Activated T-cell treated with anti-CD3 and anti-CD28 coated beads, Interleukin-2, amount 50 U/mL, for 72 hours (primary cell): ENCODE measurements at places on chromosomes 4 and X. TPM values are rescaled to one million over a fixed set of nuclear protein-coding genes. Genes with fewer than 3 reads are reported as not detected.

DNA sequence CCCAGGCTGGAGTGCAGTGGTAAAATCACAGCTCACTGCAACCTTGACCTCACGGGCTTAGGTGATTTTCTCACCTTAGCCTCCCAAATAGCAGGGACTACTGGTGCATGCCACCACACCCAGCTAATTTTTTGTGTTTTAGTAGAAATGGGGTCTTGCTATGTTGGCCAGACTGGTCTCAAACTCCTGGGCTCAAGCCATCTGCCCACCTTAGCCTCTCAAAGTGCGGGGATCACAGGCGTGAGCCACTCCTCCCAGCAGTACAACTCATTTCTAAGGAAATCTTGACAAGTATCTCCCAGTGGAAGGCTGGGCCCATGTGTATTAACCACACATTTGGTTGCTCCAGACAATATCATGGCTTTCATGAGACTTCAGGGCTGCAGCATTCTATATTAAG is 20.4 kb upstream of the PDLIM5 start:
- DNase-seq, result no peak

- no peak for DNase-seq
Observed at GRCh38 chr4:39542611-39543012, 15.4 kb upstream of the UGDH start.

GRCh38 chr4:96035727-96036126 is 195.8 kb downstream of the PDHA2 start:
- DNase-seq, result no peak

The PRRG3 gene
- not detected for total RNA-seq

DNA sequence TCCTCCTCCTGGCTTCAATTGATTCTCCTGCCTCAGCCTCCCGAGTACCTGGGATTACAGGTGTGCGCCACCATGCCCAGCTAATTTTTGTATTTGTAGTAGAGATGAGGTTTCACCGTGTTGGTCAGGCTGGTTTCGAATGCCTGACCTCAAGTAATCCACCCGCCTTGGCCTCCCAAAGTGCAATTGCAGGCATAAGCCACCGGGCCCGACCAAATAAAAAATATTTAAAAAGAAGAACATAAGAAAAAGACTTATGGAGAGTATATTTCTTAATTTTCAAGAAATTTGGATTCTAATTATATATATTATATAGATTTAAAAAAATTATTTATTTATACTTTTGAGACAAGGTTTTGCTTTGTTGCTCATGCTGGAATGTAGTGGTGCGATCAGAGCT is 29.8 kb downstream of the N4BP2 start:
- no peak for DNase-seq

DNA sequence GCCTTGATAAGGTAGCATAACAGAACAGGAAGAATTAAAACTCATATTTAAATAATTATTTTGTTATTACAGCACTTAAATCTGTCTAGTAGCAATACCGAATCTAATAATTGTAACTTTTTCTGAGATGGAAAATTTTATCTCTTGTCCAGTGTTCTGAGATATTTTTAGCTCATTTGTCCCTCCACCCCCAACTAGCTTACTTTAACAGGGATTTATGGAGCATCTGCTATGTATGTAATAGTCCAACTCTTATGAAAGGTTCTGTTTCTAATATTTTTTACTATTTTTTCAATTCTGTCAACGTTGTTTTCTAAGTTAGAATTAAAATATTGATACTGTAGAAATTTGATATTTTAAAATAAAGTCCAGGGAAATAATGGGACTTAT is 38.2 kb upstream of the NUDT6 start:
- no peak for DNase-seq

The MPC1L gene
- not detected for total RNA-seq

The CSAG2 gene
- total RNA-seq, result not detected

GRCh38 chr4:55303760-55304165 is 42.3 kb upstream of the SRD5A3 start:
- DNase-seq, result no peak

DNA sequence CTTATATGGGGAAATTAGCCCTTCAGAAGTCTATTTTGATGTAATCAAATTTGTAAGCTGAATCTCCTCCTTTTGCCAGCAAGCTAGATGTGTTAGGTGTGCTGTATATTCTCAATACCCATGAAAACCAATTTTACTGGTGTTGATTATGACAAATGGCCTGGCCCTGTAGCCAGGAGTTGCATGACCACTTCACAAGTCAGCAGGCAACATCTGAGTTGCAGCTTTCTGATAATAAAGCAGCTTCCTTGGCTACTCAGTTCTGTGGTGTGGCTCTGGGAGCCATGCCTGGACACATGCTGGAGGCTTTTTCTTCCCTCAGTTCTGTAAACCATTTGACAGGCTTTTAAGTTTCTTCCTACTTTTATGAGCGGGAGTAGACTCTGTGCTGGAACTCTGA is 154.1 kb upstream of the CXCL13 start:
- no peak for DNase-seq

GRCh38 chr4:73822812-73823504 is 13.5 kb upstream of the CXCL6 start:
- no peak for DNase-seq

The FTHL17 gene
- total RNA-seq, result not detected

DNA sequence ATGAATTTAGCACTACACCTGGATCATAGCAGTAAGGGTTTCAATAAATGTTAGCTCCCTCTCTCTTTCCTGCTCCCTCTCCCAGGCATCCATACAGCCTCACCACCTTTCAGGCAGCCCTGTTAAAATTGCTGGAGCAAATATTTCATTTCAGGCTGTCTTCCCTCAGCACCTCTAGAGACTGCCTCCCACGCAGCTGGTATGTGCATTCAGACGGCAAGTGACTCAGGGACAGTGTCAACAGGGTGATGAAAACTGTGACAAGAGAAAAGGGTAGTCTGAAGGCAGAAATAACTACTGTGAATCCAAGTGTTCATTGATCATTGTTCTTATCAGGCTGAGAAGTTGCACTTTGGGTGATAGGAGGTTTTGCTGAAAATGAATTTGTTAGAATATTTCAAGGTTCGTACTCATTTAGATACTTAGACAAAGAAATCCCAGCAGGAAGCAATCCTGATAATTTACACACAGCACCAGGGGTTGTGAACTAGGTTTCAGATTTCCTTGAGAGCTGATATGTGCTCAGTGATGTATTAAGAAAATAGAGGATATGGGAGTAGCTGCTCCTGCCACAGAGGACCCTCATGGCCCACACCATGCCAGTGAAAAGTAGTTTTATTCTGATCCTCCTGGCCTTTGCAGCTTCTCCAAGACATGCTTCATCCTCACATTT is 424.2 kb downstream of the FGF13 start:
- DNase-seq, result no peak

GRCh38 chr4:149980941-149981340 is 97.3 kb upstream of the DCLK2 start:
- peak; percentile 52 for DNase-seq

DNA sequence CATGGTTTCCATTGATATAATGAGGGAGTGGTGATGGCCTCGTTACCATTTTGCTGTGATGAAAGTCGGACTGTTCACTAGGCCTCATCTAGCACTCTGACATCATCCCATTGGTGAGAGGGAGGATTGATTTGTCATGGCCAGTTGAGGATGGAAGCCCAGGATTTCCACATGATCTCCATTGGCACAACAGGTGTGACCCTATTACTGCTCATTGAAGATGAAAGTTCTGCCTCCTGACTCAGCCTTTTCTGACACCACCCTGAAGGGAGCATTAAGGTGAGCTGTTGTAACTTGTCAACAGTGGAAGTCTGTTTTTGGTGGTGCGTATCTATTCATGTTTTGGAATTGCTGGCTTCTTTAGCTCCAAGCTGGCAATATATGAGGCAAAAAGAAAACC is 144.2 kb downstream of the PABPC4L start:
- no peak for DNase-seq

The S100G gene
- total RNA-seq, result not detected

GRCh38 chrX:125895518-125895917 is 270.6 kb downstream of the DCAF12L2 start:
- no peak for DNase-seq

GRCh38 chr4:37827030-37827685 is 672 bp downstream of the PGM2 start:
- DNase-seq, result peak; percentile 21

The SLC10A4 gene
- total RNA-seq, result not detected

DNA sequence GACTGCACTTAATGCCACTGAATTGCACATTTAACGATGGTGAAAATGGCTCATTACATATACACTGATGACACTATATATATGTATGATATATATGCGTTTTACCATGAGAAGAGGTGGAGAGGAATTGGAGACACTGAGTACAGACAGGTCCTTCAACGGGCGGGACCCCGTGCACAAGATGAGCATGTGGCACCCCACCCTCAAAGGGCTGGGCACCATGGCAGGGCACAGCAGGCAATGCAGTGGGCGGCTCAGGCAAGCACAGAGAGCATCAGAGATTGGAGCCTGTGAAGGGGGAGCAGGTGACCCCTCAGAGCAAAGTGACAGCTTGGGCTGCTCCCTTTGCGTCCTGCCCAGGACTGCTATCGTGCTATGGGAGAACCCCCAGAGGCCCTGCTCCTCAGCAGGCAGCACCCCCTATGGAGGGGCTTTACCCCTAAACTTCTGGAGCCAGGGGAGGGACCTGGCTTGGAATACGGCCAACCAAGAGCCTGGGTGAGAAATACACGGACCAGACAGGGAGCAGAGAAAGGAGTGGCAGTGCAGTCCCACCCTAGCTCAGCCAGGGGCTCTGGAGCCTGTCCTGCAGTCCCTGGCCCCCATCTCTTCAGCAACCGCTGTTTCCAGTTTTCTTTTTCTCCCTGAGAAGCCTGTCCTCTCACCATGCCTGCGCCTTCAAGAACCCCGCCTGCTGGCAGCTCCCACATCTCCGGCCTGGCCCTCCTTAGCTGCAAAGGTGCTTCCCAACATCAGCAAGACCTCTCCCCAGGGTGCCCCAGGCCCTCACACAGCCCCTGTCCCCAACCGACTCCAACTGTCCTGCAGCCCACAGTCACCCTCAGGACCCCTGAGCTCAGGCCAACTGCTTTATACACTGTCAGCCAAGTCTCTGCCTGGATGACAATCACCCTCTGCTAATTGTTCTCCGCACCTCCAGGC is 10.5 kb downstream of the SLC6A8 start:
- no peak for DNase-seq

DNA sequence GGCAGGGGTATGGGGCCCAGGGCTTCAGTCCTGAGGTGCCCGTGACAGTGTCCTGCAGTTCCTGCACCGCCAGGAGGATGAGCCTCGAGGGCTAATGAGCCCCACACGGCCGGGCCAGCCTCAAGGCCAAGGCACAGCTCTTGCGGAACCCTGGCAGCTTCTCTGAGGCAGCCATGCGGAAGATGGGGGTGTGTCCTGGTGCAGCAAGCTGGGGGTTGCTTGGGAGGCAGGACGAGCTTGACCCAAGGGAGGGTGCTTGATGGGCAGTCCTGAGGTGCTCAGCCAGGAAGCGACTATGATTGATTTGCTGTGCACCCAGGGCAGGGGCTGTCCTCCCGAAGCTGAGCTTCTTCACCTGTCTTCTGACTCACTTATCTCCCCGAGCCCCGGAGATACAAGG is 9.1 kb upstream of the FGFR3 start:
- DNase-seq, result no peak

The WDFY3 gene
- 0.38 TPM for total RNA-seq

The LEF1 gene
- 130 TPM for total RNA-seq

GRCh38 chr4:134470544-134470943 is 269.0 kb upstream of the PABPC4L start:
- no peak for DNase-seq

DNA sequence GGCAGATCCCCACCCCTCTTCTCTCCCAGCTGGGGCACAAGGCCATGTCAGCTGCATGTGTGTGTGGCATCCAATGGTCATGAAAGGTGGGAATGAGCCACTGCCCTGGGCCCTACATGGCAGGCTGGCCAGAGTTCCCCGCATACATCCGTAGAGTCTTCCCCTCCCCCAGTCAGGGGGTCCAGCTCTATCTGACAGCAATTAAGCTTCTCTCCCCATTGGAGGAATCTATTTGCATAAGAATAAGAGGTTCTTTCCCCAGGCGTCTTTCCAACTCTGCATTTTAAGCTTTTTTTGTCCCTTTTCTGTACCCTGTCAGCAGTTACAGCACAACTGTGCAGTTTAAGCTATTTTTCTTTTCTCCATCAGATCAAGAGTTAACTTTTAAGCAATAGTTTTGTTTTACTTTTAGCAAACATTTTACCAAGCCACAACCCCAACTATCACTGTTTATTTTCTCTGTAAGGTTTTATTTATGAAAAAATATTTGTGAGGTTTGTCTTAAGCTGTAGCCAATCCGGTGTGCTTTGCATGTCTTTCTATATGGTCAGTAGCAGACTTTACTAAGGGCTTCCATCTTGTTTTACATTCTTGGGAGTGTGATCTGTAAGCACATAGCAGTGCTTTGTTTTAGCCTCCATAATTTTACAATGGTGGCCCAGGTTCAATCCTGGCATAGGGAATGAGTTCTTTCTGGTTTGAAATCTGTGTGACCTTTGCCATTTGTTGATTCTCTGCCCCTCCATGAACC is 28.7 kb downstream of the NLRP2B start:
- DNase-seq, result no peak

DNA sequence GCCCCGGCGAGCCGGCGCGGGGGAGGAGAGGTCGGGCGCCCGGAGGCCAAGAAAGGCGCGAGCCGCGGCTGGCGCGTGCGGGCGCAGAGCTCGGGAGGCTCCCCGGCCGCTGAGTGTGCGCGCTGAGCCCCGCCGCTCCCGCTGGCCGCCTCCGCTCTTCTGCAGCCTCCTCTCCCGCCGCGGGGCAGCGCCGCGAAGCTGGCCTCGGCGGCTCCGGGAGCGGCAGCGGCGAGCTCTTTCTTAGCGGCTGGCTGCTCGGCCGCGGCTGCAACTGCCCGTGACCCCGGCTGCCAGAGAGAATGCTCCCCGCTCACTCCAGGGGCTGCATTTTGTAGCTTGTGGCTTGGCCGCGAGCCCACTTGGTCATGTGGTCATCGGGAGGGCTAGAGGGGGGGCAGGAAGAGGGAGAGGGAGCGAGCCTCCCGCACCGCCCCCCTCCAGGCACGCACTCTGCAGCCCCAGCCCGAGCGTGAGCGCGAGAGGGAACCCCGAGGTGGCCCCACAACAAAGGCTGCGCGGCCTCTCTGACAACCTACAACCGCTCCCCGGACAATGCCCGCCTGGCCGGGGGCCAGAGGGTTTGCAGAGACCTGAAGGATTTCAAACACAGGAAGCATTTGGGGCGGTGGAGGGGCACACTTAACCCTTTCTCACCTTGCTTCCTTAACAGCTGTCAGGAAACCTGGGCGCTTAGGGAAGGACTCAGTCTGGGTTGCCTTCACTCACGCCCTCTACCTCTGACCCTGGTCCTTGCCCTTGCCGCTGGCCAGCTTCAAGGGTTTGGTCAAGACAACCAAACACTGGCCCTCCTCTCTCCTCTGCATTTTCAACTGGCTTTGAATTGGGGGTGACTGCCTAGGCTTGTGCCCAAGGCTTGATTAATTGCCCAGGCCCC is at the start of gene APLN:
TSS of gene APLN (minus strand) at position 305 of the 895 bp plus-strand sequence. CDS start 326 bp downstream, outside the sequence.
- no peak for DNase-seq

The HS6ST2 gene
- 0.12 TPM for total RNA-seq

The SULT1E1 gene
- not detected for total RNA-seq

The ADH1A gene
- total RNA-seq, result not detected

The RTL9 gene
- total RNA-seq, result 0.14 TPM

- DNase-seq, result no peak
Observed at GRCh38 chr4:4539481-4539880, 2.4 kb downstream of the STX18 start.

- DNase-seq, result no peak
Observed at GRCh38 chr4:1566838-1567518, 117.1 kb downstream of the FAM53A start.

GRCh38 chrX:133269168-133269567 is 51.0 kb upstream of the TFDP3 start:
- no peak for DNase-seq
